ENCODE measurements at places on chromosomes 13 and 19.

DNA sequence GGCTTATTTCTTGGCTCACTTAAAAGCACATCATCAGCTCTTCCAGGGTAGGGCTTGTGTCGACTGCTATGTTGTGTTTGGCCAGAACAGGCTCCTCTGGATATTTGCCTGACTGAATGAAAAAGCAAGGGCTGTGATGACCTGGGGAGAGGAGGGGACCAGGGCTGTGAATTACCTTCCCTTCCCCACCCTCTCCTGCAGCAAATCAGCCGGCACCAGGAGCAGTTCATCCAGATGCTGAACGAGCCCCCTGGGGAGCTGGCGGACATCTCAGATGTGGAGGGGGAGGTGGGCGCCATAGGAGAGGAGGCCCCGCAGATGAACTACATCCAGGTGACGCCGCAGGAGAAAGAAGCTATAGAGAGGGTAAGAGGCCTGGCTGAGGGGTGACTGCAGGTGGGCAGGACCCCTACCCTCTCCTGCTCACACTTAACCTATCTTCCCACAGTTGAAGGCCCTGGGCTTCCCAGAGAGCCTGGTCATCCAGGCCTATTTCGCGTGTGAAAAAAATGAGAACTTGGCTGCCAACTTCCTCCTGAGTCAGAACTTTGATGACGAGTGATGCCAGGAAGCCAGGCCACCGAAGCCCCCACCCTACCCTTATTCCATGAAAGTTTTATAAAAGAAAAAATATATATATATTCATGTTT lies 4.4 kb downstream of the GADD45GIP1 start:
- H3K4me1 ChIP-seq: peaks cover 38% of the 10 kb centered on the region
- no peak overlapping the region for H3K4me3 ChIP-seq
- peaks cover 40% of the 10 kb centered on the region for H3K36me3 ChIP-seq
- no peak overlapping the region for H3K27ac ChIP-seq
- DNase-seq: no peak
- H3K27me3 ChIP-seq: no peaks in the 10 kb centered on the region

DNA sequence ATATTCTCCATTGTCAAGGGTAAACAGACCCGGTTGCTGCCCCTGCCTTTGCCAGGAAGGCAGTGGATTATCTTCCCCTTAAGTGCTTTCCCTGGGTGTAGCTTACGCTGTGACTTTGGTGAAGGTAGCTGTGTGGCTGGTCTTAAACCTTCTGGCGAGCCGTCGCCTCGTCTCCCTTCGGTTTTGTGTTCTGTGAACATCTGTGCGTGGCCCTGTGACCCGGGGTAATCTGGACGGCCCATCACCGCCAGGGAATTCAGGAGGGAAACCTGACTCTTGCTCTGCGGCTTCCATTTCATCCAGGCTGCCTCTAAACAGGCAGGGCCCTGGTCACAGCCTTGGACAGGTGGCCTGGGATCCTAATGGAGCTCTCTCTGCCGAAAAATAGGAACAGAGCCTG lies 78.7 kb downstream of the SHISA2 start:
- H3K27me3 ChIP-seq: no peaks in the 10 kb centered on the region
- H3K4me3 ChIP-seq: peak overlapping the region; percentile 38
- no peaks in the 10 kb centered on the region for H3K36me3 ChIP-seq
- peaks cover 65% of the 10 kb centered on the region for H3K4me1 ChIP-seq
- DNase-seq: no peak

DNA sequence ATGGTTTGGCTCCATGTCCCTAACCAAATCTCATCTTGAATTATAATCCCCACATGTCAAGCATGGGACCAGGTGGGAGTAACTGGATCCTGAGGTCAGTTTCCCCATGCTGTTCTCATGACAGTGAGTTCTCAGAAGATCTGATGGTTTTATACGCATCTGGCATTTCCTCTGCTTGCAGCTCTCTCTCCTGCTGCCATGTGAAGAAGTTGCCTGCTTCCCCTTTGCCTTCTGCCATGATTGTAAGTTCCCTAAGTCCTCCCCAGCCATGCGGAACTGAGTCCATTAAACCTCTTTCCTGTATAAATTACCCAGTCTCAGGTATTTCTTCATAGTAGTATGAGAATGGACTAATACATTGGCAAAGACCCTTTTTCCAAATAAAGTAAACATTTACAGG lies 96.8 kb downstream of the TSHZ3 start:
- H3K4me3 ChIP-seq: no peak overlapping the region
- H3K36me3 ChIP-seq: no peaks in the 10 kb centered on the region
- no peak overlapping the region for H3K27ac ChIP-seq
- H3K27me3 ChIP-seq: peaks cover 6% of the 10 kb centered on the region
- no peaks in the 10 kb centered on the region for H3K4me1 ChIP-seq

GRCh38 chr19:3382460-3383100 lies 16.2 kb downstream of the NFIC start:
- H3K27ac ChIP-seq: no peak overlapping the region
- no peaks in the 10 kb centered on the region for H3K27me3 ChIP-seq
- H3K36me3 ChIP-seq: no peaks in the 10 kb centered on the region
- H3K4me3 ChIP-seq: no peak overlapping the region
- no peak for DNase-seq

- peaks cover 42% of the 10 kb centered on the region for H3K4me1 ChIP-seq
- no peak overlapping the region for H3K27ac ChIP-seq
- H3K27me3 ChIP-seq: no peaks in the 10 kb centered on the region
- H3K36me3 ChIP-seq: peaks cover 36% of the 10 kb centered on the region
Observed at GRCh38 chr19:48878196-48879024, 6.2 kb downstream of the PPP1R15A start.

GRCh38 chr13:65378943-65379519 lies 1851.1 kb downstream of the PCDH9 start:
- H3K27me3 ChIP-seq: no peaks in the 10 kb centered on the region
- no peak overlapping the region for H3K27ac ChIP-seq
- DNase-seq: no peak
- H3K4me3 ChIP-seq: no peak overlapping the region
- no peaks in the 10 kb centered on the region for H3K4me1 ChIP-seq

DNA sequence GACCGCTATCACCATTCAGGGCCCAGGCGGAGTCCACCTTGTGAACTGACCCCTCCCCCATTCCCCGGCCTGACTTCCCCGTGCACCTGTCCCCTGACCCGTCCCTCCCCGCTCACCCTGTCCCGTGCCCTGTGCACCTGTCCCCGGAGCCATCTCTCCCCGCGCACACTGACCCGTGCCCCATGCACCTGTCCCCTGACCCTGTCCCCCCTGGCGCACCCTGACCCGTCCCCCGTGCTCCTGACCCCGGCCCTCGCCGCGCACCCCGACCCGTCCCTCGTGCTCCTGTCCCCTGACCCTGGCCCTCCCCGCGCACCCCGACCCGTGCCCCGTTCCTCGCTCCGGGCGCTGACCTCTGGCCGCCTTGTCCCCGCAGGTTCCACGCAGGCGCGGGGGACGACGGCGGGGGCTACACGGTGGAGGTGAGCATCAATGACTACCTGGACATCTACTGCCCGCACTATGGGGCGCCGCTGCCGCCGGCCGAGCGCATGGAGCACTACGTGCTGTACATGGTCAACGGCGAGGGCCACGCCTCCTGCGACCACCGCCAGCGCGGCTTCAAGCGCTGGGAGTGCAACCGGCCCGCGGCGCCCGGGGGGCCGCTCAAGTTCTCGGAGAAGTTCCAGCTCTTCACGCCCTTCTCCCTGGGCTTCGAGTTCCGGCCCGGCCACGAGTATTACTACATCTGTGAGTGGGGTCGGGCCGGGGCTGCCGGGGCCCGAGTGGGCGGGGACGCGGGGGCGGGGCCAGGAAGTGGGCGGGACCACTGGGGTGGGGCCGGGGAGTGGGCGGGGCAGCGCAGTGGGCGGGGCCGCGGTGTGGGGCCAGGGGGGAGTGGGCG lies 9.7 kb downstream of the EFNA2 start:
- DNase-seq: no peak
- H3K4me1 ChIP-seq: no peaks in the 10 kb centered on the region
- H3K4me3 ChIP-seq: no peak overlapping the region
- H3K36me3 ChIP-seq: no peaks in the 10 kb centered on the region
- H3K27ac ChIP-seq: no peak overlapping the region
- H3K27me3 ChIP-seq: peaks cover 6% of the 10 kb centered on the region

Measured in activated T-helper 1 cell treated with anti-CD3 and anti-CD28 coated beads, Interleukin-12 subunit alpha, Interleukin-12 subunit beta, Interleukin-2, Interleukin-4 antibody, amounts not matched to agents 30 ng/mL and 10 ng/mL and 1 ng/mL, durations not matched to agents 14 hours and 24 hours and 36 hours (primary cell).